ENCODE measurements at places on chromosomes 3 and 15. TPM values are rescaled to one million over a fixed set of nuclear protein-coding genes. Genes with fewer than 3 reads are reported as not detected.

GRCh38 chr3:13219902-13220296 is 146.7 kb upstream of the IQSEC1 start:
- H3K4me1 ChIP-seq, result peaks cover 22% of the 10 kb centered on the region
- no peak overlapping the region for H3K27ac ChIP-seq
- no peak for DNase-seq
- H3K36me3 ChIP-seq, result no peaks in the 10 kb centered on the region

GRCh38 chr3:14847613-14848541 is 29.1 kb downstream of the FGD5 start:
- peaks cover 19% of the 10 kb centered on the region for H3K27me3 ChIP-seq
- no peaks in the 10 kb centered on the region for H3K36me3 ChIP-seq
- DNase-seq, result no peak

DNA sequence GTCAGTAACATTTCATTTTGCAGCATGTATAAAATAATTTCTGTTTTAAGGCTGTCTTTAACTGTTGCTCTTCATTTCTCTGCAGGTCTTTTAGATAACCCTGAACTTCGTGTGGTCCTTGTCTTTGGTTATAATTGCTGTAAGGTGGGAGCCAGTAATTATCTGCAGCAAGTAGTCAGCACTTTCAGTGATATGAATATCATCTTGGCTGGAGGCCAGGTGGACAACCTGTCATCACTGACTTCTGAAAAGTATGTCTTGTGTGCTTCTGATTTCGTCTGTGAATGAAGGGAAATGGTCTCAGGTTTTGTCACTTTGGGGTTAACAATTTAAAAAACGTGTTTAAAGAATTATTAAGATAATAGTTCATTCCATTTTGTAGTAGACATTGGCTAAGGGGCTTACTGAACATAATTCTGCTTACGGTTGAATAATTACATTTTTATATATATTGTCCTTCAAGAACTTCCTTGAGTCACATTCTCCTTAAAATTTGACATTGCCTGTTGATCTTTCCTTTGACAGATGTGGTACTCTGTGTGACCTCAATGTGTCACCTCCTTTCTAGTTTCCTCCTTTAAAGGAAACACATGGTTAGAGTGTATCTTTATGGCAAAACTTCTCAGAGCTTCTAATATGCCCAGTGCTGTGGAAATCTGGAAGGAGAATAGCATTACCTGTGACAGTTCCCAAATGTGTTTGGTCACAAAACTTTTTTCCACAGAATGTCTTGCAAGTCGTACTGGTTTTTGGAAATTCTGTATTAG is 26.3 kb downstream of the FBXO22 start:
- no peak for DNase-seq
- no peaks in the 10 kb centered on the region for H3K27me3 ChIP-seq
- H3K4me1 ChIP-seq, result peaks cover 23% of the 10 kb centered on the region
- peaks cover 27% of the 10 kb centered on the region for H3K36me3 ChIP-seq
- no peak overlapping the region for H3K4me3 ChIP-seq
- no peak overlapping the region for H3K27ac ChIP-seq

Gene EPHB1
- 1.2 TPM for total RNA-seq

Gene BDH1
- 1.6 TPM for total RNA-seq

DNA sequence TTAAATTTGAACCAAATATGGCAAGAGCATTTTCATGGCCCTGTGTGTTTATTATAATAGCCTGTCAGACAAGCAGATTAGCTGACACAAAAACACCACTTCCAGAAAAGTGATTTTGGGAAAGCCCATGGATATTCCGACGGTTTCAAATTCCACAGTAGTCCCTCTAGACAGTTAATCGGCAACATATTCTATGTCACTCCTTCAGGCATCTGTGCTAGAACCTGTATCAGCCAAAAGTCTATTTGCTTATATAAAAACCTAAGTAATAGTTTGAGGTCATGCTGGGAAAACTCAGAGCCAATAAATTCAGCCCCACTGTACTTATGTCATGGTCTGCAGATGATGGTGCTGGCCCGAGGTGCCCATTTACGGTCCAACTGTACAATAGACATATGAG is 110.2 kb upstream of the ARHGEF26 start:
- H3K36me3 ChIP-seq, result no peaks in the 10 kb centered on the region
- H3K4me1 ChIP-seq, result no peaks in the 10 kb centered on the region
- no peaks in the 10 kb centered on the region for H3K27me3 ChIP-seq
- DNase-seq, result no peak

- H3K27me3 ChIP-seq, result peaks cover 5% of the 10 kb centered on the region
- peak overlapping the region; percentile 72 for H3K27ac ChIP-seq
- no peak overlapping the region for H3K4me3 ChIP-seq
- H3K4me1 ChIP-seq, result peaks cover 65% of the 10 kb centered on the region
- DNase-seq, result no peak
Observed at GRCh38 chr3:4745235-4745610, 234.0 kb upstream of the BHLHE40 start.

- peaks cover 16% of the 10 kb centered on the region for H3K4me1 ChIP-seq
- no peak for DNase-seq
- H3K27ac ChIP-seq, result no peak overlapping the region
- peaks cover 15% of the 10 kb centered on the region for H3K27me3 ChIP-seq
- no peaks in the 10 kb centered on the region for H3K36me3 ChIP-seq
- no peak overlapping the region for H3K4me3 ChIP-seq
Observed at GRCh38 chr3:69683082-69683806, 56.0 kb upstream of the MITF start.

Gene IREB2
- total RNA-seq, result 38.6 TPM

- H3K4me3 ChIP-seq, result no peak overlapping the region
- H3K27me3 ChIP-seq, result no peaks in the 10 kb centered on the region
- H3K27ac ChIP-seq, result no peak overlapping the region
- no peaks in the 10 kb centered on the region for H3K36me3 ChIP-seq
- DNase-seq, result no peak
Observed at GRCh38 chr15:91219206-91219605, 119.1 kb downstream of the SV2B start.

Gene PP2D1
- not detected for total RNA-seq

DNA sequence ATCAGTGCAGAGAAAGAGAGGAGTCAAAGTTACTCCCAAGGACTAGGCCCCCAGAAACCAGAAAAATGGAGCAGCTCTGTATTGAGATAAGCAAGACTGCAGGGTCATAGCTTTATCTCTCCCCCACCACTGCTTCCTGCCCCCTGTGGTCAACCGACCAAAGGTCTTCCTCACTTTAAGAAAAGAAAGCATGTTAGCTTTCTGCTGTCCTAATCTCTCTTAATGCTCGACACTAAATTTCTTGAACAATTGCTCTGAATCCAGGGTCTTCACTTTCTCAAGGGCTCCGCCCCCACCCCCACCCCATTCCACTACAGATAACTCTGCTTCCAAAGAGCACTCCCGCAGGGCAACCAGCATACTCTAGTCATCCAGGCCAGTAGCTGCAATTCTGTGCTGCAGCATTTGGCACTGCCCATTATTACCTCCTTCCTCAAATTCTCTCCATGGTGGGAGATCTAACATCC is 31.9 kb downstream of the TNIK start:
- H3K27me3 ChIP-seq, result peaks cover 2% of the 10 kb centered on the region
- DNase-seq, result no peak
- H3K4me1 ChIP-seq, result peaks cover 16% of the 10 kb centered on the region
- H3K36me3 ChIP-seq, result peaks cover 5% of the 10 kb centered on the region

DNA sequence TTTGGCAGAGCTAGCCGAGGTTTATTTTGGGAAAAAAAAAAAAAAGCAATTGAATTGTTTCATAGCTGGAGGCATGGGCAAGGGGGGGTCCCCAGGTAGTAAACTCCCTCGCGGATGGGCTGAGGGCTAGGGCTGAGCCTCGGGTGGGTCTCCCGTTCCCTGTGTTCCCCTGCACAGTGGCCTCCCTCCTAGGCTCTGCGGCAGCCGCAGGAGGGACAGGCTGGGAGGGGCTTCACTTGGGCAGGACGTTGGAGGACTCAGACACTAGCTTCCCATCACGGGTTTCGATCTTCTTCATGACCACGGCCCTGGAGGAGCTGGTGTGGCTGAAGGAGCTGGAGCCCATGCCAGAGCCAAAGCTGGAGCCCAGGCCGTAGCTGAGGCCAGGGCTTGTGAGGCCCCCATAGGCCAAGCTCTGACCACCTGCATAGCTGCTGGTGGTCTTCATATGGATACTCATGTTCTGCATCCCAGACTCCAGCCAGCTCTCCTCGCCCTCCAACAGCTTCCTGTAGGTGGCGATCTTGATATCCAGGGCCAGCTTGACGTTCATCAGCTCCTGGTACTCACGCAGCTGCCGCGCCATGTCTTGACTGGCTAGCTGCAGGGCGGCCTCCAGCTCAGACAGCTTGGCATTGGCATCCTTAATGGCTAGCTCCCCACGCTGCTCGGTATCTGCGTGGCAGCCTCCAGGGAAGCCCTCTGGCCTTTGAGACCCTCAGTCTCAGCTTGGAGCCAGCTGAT is 64.0 kb upstream of the CDAN1 start:
- DNase-seq, result no peak
- H3K4me3 ChIP-seq, result no peak overlapping the region
- H3K4me1 ChIP-seq, result peaks cover 16% of the 10 kb centered on the region
- no peak overlapping the region for H3K27ac ChIP-seq
- H3K36me3 ChIP-seq, result peaks cover 8% of the 10 kb centered on the region
- H3K27me3 ChIP-seq, result peaks cover 1% of the 10 kb centered on the region

DNA sequence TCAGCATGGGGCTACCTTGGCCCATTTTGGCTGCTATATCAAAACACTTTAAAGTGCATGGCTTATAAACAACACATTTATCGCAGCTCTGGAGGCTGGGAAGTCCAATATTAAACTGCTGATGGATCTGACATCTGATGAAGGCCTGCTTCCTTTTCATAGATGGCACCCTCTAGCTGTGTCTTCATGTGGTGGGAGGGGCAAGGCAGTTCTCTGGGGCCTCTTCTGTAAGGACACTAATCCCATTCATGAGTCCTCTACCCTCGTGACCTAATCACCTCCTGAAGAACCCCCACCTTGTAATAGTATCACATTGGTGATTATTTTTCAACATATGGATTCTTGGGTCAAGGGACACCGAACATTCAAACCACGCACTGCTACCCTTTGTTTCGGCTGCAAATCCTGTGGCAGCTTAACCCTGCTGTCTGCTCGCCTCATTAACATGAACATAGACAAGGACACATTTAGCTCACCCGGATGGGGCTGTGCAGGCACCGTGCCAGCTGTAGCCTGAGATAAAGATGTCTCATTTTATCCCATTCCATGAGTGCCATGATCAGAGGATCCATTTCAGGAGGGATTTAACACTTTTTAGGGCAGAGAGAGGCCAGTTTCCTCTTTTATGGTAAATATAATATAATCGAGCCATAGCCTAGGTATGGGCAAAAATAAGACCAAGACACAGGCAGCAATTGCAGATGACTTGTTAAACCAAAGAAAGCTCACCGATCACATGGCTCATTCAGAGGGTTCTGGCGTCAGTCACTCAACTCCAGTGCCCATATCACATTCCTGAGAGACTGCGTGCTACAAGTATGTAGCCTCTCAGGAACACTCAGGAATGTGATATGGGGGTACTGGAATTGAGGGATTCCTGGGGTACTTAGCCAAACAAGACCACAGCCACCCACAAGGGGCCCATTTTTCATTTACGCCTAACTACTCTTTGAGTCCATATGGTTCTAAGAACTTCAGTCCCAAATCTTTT is 251.1 kb upstream of the ST8SIA2 start:
- no peak for DNase-seq
- H3K36me3 ChIP-seq, result no peaks in the 10 kb centered on the region
- H3K27me3 ChIP-seq, result no peaks in the 10 kb centered on the region
- no peak overlapping the region for H3K27ac ChIP-seq

DNA sequence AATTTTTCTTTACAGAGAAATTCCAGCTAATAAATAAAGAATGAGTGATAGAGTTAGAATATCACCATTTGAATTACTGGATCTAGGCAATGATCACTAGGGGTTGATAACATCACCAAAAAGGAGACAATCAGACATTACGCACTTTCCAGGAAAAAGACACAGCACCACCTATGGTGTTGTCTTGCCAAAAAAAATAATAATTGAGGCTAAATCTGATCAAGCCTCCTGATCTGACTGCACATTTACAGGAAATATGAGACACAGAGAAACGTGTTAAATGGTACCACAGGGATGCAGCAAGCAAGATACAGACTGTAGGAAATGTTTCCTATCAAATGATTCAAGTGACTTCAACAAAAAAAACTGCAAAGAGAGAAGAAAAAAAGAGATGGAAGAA is 92.8 kb downstream of the EOMES start:
- peaks cover 84% of the 10 kb centered on the region for H3K4me1 ChIP-seq
- H3K27ac ChIP-seq, result peak overlapping the region; percentile 30
- DNase-seq, result no peak
- H3K27me3 ChIP-seq, result no peaks in the 10 kb centered on the region
- no peak overlapping the region for H3K4me3 ChIP-seq

GRCh38 chr3:43214616-43215015 is 71.7 kb upstream of the SNRK start:
- peaks cover 36% of the 10 kb centered on the region for H3K4me1 ChIP-seq
- peak overlapping the region; percentile 11 for H3K27ac ChIP-seq
- H3K27me3 ChIP-seq, result peaks cover 16% of the 10 kb centered on the region
- peak; percentile 50 for DNase-seq
- no peaks in the 10 kb centered on the region for H3K36me3 ChIP-seq
- peak overlapping the region; percentile 11 for H3K4me3 ChIP-seq

- no peaks in the 10 kb centered on the region for H3K27me3 ChIP-seq
- no peaks in the 10 kb centered on the region for H3K36me3 ChIP-seq
Observed at GRCh38 chr3:102737353-102737752, 302.5 kb downstream of the ZPLD1 start.

- H3K4me3 ChIP-seq, result peak overlapping the region; percentile 68
- H3K27me3 ChIP-seq, result peaks cover 9% of the 10 kb centered on the region
- peaks cover 84% of the 10 kb centered on the region for H3K36me3 ChIP-seq
- H3K4me1 ChIP-seq, result peaks cover 32% of the 10 kb centered on the region
- H3K27ac ChIP-seq, result peak overlapping the region; percentile 100
- DNase-seq, result peak; percentile 92
Observed at GRCh38 chr3:146117406-146118285, 43.3 kb downstream of the PLOD2 start.

DNA sequence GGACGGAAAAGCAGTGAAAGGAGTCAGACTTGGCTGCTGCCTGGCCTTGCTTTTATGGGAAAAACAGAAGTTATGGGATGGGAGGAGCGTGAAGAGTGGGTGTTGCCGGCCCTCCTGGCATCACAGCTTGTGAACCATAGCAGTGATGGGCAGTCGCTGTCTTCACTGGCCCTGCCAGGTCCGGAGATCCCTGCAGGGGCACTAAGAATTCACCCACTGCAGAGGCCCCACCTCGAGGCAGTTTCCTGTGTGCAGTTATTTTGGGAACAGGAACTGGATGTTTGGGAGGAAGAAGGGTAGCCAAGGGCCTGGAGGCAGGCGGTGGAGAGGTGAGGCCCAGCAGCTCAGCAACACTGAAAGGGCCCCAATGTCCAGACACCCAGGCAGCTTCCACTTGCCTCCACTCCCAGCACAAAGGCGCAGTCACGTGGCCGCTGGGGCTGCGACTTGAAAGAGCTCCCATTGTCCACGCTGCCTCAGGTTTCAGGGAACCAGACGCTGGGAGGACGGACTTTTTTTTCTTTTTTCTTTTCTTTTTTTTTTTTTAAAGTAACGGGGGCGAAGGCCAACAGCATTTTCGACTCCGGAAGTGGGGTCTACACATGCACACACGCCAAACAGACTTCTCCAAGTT is 255.6 kb downstream of the ZNF621 start:
- no peak overlapping the region for H3K27ac ChIP-seq
- no peak for DNase-seq
- H3K36me3 ChIP-seq, result no peaks in the 10 kb centered on the region
- no peak overlapping the region for H3K4me3 ChIP-seq

- no peaks in the 10 kb centered on the region for H3K36me3 ChIP-seq
- peaks cover 52% of the 10 kb centered on the region for H3K27me3 ChIP-seq
- DNase-seq, result no peak
- no peak overlapping the region for H3K4me3 ChIP-seq
Observed at GRCh38 chr15:66108483-66109265, 144.9 kb downstream of the MEGF11 start.
